ENCODE measurements at places on chromosomes 11 and 22.

GRCh38 chr22:23800297-23801237 is 13.8 kb downstream of the SMARCB1 start:
- no peak for DNase-seq

GRCh38 chr11:12008790-12009616 is 577 bp upstream of the DKK3 start:
- peak; percentile 38 for DNase-seq

- no peak for DNase-seq
These were observed 155.4 kb downstream of the ETS1 start for GRCh38 chr11:128431931-128432330.

GRCh38 chr22:30864441-30865420 is 103.8 kb downstream of the MORC2 start:
- DNase-seq, result no peak

- no peak for DNase-seq
These were observed 66.8 kb downstream of the LRP5 start for GRCh38 chr11:68379206-68379605.

DNA sequence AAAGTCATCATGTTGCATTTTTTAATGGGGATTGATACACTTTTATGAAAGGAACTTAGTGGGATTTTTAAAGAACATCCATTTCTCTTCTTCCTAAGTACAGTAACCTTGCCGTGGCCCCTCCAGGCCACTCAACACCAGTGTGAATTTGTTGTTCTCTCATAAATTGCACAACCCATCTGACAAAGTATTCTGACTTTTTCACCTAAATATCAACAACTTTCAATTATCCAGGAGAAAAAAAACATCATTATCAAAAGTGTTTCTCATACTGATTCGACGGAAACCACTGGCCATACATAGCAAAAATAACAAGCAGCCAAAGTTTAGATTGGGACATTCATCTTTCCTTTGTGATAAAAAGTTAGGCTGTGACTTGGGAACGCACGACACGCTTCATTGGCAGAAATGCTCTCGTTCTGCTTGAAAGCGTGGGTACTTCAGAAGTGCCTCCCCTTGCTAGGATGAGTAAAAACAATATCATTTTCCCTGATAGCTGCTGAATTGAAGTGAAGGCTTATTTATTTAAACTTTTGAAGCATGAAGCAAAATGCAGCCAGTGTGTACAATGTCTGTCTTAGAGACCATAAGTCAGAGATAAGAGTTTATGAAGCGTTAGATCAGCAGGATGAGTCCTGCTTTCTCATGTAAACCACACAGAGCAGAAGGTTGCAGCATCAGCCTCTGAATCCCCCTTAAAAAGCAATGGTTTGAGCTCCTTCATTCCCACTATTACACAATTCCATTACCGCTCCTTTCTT is 20.6 kb upstream of the EIF3M start:
- DNase-seq, result peak; percentile 96

- peak; percentile 84 for DNase-seq
These were observed 297.1 kb downstream of the ETS1 start for GRCh38 chr11:128290106-128290840.

- no peak for DNase-seq
These were observed 135.4 kb upstream of the LARGE1 start for GRCh38 chr22:34055525-34056200.
